ENCODE measurements at places on chromosomes 7 and 10. TPM values are rescaled to one million over a fixed set of nuclear protein-coding genes. Genes with fewer than 3 reads are reported as not detected.

DNA sequence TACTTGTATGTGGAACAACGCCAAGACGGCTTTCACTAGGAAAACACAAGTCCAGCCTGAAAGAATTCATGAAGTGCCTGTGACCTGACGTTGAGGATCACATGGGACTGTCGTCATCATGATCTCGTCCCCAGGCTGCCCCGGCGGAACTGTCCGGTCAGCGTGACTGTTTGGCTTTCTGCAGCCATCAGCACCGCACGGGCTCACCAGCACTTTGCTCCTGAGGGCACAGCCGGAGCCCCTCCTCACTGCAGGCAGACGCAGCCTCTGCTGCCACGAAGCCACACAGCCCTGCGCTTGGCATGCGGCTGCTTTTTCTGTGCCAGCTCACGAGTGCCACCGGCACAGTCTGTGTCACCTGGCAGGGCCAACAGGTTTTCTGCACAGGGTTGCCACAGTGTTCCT, 9.4 kb upstream of the GET4 start:
- DNase-seq, result no peak

- DNase-seq, result no peak
These were observed 525.8 kb downstream of the KIF20B start for GRCh38 chr10:90227217-90227656.

The LIPJ gene
- not detected for total RNA-seq

DNA sequence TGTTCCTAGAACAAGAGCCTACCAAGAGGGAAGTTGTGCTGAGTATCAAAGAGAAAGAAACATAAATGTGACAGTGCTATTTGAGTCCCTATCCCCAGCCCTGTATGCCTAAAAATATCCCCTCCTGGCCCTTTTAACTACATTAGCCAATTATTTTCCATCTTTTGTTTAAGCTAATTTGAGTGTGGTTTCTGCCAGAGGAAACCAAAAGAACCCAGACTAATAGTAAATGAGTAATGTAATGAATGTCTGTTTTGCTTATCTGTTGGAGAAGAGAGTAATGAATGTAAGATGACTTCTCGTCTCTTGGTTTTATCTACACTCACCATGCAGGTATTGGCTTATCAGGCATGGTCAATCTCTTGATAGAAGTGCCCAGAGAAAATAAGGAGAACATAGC, 134.4 kb upstream of the CDK1 start:
- DNase-seq, result no peak

The PILRA gene
- total RNA-seq, result 3.4 TPM

The TMEM130 gene
- not detected for total RNA-seq

The SPDYE2 gene
- 0.29 TPM for total RNA-seq

DNA sequence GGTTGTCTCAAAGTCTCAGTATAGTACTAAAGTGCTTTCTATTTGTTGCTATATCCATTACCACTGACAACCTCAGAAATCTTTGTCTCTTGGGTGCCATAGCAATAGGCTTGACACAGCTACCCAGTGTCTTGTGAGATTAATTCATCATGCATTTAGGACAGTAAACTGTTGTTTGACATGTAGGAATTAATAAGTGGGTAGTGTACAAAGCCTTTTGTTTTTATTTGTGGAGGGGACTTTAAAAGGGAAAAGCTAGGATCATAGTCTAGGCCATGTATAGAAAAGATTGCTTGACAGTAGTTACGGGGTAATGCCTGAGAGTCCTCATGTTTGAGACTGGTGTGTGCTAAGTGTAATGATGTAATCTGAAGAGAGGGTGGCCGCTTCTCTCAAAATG, 102.6 kb upstream of the AGR3 start:
- DNase-seq, result no peak

DNA sequence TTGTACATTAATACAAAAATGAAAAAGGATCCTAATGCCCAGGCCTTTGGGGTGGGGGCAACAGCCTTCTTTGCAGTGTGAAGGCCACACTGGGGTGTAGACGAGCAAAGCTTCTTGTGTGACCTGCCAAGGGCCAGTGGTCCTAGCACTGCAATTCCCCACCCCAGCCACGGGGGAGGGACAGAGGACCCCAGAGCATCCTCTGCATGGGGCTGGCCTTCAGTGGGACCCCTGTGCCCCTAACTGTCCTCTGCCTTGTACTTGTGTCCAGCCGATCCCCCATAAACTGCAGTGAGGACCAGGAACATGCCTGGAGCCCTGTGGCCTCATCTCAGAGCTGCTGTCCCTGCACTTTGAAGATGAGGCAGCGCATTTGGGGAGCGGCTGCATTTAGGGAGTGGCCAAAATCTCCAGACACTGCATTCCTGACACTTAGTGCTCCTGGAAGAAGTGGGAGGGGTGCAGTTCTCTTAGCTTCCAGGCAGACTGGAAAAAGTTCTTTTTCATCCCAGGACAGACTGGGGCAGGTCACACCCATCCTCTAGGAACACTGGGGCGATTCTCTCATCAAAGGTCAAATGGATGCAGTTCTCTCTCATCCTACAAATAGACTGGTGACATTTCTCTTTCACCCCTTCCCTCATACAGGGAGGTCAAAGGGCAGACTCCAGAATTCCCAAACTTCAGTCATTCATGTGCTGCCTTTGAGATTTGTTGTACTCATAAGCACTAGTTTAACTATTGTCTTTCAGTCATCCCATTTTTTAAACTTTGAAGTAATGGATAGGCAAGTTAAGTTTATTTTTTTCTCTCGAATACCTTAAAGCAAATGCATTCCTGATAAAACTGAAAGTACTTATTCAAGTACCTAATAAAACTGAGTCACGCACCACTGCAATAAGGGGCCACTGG, 922 bp upstream of the MYO1G start:
- DNase-seq, result peak; percentile 68

DNA sequence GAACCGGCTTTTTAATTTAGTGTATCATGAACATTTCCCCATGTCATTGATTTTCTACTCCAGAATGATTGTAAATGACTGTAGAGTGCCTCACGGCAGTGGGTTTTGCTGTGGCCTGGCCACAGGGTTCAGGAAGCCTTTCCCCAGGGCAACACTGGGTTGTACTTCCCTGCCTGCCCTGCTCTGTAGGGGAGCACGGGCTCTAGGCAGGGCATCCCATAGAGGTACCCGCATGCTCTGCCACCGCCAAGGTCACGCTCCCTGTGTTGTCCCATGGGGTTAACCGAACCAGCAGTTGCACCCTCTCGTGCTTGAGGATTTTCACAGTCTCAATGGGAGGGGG, 63.8 kb downstream of the BPGM start:
- DNase-seq, result no peak

The ADARB2 gene
- total RNA-seq, result not detected

- no peak for DNase-seq
These were observed 37.7 kb upstream of the HDAC9 start for GRCh38 chr7:18457832-18458231.

DNA sequence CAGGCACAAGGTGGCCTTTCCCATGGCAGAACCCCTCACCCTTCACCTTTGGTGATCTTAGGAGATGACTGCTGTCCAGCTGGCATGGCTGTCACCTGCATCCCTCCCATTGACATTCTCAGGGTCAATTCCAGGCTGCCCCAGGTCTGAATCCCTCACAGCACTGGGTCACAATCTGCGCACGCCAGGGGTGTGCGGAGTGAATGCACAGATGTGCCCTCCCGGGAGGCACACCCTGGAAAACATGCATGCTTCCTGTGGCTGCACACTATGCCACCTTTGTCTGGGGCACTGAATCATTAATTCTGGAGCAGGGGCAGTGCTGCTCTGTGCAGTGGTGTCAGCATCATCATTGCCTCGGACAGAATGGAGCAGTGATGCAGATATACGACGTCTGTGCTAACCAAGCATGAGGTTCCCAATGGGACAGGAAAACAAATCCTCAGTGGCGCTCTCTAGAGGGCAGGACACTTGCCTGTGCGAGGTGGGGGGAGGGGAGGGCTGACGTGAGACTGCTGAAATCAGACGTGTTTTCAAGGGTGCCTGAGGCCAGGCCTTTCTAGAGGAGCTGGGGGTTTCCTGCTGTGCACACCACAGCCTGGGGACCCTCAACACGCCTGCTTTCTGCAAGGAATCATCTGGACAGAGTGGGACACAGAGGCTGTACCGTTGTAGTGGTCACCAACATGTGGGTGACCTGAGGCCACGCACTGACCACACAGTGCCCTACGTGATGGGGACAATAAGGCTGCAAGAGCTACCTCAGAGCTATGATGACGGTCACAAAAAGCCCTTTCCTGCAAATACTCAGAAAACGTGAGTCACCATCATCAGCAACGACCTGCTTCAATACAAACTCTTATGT, 77.9 kb downstream of the HIPK2 start:
- peak; percentile 78 for DNase-seq

GRCh38 chr7:31070991-31071644, 19.0 kb downstream of the ADCYAP1R1 start:
- DNase-seq, result no peak

The TRIM50 gene
- total RNA-seq, result not detected

DNA sequence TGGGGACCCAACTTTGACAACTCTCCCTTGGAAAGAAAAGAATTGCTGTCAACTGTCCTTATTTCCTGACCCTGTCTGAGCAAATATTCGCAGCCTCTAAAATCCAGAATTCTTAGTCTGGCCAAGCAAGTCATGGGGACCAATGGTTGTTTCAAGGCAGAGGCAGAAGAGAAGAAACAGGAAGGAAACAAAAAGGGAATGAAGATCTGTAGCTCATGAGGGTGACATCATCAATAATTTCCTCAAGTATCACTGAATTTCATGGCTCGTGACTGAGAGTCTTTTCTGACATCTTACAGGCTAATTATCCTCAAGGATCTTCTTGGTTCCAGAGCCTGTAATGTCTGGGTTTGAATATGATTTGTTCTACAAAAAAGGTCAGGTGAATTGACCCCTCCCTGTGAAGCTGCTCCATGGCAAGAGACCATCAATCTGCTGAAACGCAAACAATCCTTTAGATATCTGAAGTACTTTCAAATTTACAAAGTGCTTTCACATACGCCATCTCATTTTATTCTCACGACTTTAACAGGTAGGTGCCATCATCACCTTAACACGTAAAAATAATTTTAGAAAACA, 5.8 kb downstream of the CDK6 start:
- no peak for DNase-seq

DNA sequence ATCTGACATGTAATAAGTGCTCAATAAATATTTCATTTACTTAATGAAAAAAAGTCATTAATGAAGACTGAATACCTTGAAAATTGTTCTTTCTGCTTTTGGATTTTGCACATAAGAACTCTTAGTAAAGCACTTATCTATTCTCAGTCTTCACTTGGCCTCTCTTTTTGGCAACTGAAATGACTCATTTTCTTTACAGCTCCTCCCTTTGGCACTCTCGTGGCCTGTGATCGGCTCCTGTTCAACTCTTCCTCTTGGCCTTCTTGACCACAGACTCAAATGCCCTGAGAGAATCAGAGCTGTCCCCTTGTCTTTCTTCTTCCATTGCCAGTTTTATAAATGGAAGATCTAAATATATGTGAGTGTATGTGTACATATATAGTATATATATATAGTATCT, 54.2 kb downstream of the FOXP2 start:
- DNase-seq, result no peak

The PPP1R17 gene
- total RNA-seq, result not detected

DNA sequence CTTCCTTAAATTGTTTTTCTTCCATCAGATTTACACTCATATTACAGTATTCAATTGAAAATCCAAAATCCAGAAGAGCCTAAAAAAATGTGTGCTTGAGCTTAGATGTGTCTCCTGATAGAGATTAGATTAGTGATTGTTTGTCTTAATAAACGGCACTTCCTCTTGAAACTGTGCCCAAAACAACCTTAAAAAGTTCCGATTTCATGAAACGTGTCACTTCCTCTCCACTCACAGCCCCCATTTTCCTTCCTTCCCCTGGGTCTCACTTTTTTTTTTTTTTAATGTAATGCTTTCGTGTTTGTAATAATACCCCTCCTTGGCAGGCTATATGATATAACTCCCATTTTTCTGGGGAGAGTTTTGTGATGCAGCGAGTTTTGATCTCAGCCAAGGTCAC, 114.8 kb upstream of the ADO start:
- no peak for DNase-seq

The GOLGA7B gene
- 4.3 TPM for total RNA-seq

The CCDC7 gene
- 19.3 TPM for total RNA-seq

The TMEM196 gene
- total RNA-seq, result not detected

DNA sequence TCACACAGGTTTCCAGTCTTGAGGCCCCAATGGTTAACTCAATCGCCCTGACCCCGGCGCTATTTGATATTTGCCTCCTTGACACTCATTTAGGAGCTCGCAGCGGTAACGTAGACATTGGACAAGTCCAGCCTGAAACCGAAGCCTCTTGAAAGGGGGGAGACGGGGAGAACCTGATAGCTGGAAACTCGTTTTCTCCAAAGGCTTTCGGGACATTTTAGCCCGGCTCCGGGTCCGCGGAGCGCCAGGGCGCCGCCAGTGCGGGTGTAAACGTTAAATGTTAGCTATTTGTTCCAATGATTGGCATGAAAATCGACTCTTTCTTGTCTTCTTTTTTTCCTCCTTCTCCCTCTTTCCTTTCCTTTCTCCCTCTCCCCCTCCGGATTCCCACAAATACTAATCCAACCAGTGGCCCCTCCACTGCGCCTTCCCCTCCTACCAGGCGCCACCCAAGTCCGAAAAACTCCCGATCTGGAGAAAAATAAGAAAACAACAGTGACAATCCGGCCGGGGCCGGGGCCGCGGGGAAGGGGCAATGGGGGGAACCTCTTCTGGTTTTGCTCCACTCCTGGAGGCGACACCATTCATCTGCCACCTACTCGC, 17.2 kb upstream of the GATA3 start:
- DNase-seq, result no peak

The HECW1 gene
- total RNA-seq, result not detected

The PNLIP gene
- not detected for total RNA-seq

The THSD7A gene
- not detected for total RNA-seq

- DNase-seq, result no peak
These were observed 47.6 kb downstream of the ABRAXAS2 start for GRCh38 chr10:124849111-124849773.

The SUN3 gene
- not detected for total RNA-seq

The MYH16 gene
- total RNA-seq, result not detected

The NPY gene
- total RNA-seq, result not detected

DNA sequence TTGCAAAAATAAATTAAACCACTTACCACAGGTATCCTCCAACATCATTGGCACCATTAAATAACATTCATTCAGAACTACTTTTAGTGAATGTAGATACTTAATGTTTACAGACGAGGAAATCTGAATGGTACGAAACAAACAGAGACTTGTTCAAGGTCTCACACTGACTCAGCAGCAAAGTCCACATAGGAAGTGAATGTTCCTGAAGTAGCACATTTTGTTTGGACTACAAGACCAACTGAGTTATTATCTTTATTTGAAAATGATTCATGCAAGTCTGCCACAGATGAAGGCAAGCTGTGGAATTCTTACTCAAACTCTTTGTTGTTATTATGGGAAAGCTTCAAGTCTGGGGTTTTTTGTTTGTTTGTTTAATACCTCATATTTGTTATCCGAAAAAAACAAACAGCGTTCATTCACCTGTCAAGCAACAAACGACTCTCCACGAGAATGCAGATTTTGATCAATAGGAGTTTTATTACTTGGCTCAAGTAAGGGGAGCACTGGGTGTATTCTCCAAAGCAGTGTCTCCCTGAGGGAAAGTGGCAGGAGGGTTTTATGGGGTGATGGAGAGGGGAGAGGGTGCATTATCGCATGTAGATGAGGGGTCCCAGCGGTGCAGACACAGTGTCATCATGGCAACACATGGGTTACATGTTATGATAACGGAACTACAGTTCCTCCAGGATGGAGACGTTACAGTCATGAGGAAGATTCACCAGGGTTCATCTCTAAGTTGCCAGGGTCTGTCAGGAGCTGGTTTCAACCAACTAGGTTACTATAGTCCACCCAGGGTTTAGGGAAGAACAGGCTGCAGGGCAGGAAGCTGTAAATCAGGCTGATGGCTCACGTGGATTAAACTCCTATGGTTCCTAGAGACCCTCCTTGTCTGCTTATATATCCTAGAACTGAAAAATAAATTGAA, 147.7 kb upstream of the AKR1E2 start:
- DNase-seq, result no peak

The PRR15 gene
- not detected for total RNA-seq

The GRM8 gene
- total RNA-seq, result not detected
